ENCODE measurements at places on chromosomes 16 and 17.

DNA sequence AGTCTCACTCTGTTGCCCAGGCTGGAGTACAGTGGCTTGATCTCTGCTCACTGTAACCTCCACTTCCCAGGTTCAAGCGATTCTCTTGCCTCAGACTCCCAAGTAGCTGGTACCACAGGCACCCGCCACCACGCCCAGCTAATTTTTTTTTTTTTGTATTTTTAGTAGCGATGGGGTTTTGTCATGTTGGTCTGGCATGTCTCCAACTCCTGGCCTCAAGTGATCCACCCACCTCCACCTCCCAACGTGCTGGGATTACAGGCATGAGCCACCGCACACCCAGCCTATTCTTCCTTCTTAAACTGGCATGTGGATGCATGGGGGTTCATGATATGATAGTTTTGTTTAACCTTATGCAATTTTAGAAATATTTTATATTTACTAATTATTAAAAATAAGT is 39.4 kb upstream of the VWA3A start:
- no peak for DNase-seq

DNA sequence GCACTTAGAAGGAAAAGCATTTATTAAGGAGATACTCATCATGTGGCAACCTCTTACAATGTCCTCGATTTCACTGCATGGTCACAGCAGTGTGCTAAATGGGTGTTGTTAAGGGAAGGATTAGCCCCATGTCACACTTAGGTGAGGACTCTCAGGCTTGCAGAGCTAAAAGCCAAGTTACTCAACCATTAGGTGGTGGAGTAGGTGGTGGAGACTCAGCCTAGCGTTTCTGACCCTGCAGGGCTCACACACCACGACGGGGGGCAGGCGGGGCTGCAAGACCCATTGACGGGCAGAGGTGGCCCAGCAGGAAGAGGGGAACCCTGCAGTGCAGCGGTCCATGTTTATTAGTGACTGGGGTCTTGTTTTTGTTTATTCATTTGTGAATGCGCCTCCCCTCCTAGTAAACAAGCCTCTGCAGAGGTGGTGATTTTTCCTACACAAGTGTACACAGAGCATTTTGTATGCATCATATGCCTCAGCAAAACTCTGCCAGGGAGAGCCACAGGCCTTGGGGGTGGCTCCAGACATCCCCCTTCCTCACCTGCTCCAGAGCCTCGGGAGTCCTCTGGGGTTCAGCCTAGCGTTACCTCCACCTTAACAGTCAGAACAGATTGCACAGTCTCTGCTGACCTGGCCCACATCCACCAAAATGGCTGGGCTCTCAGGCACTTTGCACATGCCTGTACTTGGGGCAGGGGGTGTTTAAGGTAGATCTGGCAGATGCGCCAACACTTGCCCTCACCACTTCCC is 216.7 kb downstream of the C16orf95 start:
- no peak for DNase-seq

DNA sequence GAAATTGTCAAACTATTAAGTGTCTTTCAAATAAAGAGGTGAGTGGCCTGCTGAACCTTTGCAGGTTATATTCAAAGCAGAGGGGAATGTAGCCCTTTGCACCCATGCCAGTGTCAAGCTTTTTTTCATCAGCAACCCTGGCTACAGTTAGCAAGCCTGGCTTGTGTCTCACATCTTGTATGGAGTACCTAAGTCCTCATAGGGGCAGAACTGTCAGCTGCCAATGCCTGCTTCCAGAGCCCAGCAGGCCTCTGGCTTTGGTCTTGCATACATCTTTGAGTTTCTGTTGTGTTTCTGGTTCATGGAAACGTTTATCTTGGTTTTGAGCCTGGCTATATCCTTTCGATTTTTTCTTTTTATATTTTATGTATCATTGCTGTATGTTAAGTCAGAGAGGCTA is 26.8 kb downstream of the REXO5 start:
- no peak for DNase-seq

GRCh38 chr16:84774810-84775209 is 45.0 kb upstream of the CRISPLD2 start:
- no peak for DNase-seq

GRCh38 chr16:54655121-54655590 is 275.5 kb upstream of the IRX5 start:
- no peak for DNase-seq

DNA sequence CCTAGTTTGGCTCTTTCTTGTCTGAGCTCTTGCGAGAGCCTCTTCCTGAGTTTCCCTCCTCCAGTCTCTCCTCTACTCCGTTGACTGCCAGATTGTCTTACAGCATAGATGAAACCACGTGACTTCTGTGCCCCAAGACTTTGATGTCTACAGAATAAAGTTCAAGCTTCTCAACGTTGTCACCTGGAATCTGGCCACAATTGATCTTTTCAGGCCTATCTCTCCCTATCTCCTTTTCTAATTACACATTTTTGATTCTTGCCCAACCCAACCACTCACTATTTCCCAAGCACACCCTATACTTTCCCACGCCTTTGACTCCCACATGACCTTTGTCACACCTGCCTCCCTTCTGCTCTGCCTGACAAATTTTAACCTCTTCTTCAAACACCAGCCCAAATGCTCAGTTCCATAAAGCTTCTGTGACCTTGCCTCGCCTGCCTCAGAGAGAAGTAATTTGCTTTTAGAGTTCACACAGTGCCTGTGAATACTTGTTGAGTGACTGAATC is 52.4 kb upstream of the PMFBP1 start:
- DNase-seq, result no peak

DNA sequence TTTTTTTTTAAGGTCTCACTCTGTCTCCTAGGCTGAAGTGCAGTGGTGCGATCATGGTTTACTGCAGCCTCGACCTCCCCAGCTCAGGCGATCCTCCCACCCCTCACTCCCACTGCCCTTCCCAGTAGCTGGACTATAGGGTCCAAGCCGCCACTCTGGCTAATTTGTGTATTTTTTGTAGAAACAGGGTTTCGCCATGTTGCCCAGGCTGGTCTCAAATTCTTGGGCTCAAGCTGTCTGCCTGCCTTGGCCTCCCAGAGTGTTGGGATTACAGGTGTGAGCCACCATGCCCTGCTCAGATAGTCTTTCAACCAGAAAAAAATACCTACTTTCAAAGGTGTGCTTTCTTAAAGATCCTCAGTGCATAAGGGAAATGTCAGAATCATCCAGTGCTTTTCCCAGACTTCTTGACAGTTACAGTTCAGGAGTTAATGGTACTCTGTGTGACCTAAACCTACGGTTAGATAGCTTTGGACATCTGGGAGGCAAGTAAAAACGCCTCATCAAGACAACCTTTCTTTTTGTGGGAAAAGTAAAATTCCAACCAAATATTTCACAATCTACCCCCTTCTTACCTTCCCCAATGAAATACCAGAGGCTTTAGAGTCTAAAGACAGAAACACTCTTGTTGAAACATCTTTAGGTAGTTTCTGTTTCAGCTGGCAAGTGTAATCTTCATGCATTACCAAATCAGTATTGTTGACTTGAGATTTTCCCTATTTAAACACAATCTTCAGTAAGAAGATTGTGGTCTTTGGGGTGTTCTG is 6.8 kb downstream of the RSPRY1 start:
- no peak for DNase-seq

DNA sequence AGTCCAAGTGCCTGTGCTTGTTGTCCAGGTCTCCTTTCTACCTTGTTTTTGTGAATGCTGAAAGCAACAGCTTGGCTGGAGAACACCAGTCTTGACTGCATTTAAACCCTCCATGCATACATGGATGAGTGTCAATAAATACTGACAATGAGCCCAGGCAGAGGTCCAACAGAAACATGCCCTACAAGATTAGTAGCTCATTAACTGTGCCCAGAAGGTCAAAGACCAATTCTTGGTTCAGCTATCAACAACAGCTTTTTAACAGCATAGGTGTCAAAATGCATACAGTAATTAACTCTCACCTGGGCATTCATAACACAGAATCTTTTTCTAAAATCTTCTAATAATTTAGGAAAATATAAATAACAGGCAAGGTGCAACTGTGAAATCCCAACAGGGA is 63.2 kb downstream of the N4BP1 start:
- peak; percentile 50 for DNase-seq

GRCh38 chr17:14351493-14351892 is 50.6 kb downstream of the HS3ST3B1 start:
- DNase-seq, result no peak
